ENCODE measurements at places on chromosomes 7 and 10.

DNA sequence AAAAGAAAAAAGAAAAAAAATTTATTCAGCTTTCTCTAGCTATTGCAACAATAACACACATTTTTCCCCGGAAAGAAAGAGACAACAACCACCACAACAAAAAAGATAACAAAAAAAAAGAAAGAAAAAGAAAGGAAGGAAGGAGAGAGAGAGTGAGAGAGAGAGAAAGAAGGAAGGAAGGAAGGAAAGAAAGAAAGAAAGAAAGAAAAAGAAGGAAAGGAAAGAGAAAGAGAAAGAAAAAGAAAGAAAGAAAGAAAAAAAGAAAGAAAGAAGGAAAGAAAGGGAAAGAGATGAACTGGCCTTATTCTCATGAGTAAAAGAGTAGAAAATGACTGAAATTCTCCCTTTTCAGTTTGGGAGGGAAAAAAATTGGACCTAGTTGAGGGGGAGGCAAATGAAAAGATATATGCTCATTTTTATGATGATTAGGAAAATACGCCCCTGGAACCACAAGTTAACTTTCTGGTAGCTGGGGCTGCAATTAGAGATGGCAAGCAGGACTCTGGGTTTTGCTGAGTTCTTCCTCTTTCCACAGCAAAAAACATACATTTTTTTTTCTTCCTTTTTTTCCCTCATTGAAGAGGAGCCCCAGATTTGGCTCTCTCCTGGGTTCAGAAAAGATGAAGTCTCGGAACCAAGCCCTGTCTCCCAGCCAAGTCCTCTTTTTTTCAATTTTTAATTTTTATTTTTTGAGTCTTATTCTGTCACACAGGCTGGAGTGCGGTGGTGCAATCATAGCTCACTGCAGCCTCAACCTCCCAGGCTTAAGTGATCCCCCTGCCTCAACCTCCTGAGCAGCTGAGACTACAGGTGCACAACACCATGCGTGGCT is 12.6 kb upstream of the PRDX3 start:
- DNase-seq = no peak

- no peak for DNase-seq
These were observed 263.7 kb downstream of the ZMYND11 start for GRCh38 chr10:398954-399353.

DNA sequence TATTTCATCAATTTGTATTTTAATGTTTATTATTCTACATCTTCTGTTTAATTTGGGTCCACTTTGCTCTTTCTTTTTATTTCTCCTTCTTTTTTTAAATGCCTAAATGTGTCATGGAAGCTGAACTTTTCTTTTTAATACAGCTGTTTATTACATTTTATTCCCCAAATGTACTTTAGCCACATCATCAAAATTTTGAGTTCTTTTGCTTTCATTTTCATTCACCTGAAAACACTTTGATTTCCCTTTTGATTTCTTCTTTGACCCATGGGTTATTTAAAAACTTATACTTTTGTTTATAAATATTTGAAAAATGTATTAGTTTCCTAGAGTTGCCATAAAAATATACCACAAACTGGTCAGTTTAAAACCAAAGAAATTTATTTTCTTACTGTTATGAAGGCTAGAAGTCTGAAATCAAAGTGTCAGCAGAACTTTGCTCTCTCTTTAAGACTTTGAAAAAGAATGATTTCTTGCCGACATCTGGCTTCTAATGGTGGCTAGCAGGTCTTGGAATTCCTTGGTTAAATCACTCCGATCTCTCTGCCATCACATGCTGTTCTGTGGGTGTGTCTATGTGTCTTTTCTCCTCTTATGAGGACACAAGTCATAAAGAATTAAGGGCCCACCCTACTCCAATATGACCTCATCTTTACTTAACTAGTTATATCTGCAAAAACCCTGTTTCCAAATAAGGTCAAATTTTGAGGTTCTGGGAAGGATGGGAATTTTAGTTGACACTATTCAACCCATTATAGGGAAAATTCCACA is 225.5 kb downstream of the ANKRD7 start:
- DNase-seq = no peak

GRCh38 chr7:129990403-129991192 is 37.8 kb upstream of the UBE2H start:
- DNase-seq = no peak

- DNase-seq = peak; percentile 52
These were observed 82.7 kb downstream of the FAM204A start for GRCh38 chr10:118259288-118259906.

DNA sequence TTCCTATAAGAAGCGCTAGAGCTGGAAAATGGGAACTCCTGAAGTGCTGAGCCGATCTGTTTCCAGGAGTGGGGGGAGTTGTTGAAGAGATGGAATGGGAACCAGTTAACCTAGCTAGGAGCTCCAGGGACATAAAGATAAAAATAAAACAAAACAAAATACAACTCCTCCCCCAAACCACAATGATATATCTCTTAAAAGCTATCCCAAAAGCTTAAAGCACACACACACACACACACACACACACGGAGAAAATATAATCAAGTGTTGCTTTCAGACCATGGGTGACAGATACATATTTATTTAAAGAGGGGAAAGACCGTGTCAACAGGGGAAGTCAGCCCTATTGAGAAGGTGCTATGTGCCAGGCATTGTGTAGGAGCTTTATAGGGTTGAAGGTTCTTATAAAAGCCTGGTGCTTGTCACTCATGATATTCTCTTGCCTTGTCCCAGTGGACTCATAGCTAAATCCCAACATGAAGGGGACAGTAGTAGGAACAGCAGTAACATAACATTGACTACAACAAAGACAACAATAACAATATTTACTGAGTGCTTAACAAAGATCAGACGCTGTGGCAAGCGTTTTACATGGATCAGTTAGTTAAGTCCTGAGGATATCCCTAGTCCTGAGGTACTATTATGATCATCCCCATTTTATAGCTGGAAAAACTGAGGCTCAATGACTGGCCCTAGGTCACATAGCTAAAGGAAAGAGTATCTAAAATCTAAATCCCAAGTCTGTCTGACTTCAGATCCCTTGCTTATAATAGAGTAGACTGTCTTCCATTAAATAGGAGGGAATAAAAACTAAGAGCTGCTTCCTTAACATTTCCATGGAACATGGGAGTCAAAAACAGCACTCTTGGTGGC is 115.5 kb downstream of the SPAG6 start:
- DNase-seq = no peak
